ENCODE measurements at places on chromosomes 13 and 19. TPM values are rescaled to one million over a fixed set of nuclear protein-coding genes. Genes with fewer than 3 reads are reported as not detected.

DNA sequence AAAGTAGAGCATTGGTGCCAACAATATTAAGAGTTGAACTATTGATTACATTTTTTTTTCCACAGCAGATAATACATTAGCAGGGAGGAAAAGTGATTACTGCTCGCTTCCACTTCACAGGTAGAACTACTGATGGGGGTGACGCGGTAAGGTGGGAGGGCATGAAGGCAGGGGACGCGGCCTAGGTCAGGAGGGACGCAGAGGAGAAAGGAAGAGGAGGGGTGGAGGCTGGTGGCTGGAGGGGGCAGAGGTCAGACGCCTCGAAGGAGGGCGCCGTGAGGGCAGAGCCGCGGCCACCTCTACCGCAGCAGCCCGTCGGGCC lies 287 bp upstream of the B3GLCT start:
- DNase-seq = no peak

- DNase-seq = no peak
These were observed 823 bp upstream of the ZNF567 start for GRCh38 chr19:36686365-36687213.

- peak; percentile 64 for DNase-seq
These were observed 11.9 kb upstream of the C13orf42 start for GRCh38 chr13:51122868-51123566.

DNA sequence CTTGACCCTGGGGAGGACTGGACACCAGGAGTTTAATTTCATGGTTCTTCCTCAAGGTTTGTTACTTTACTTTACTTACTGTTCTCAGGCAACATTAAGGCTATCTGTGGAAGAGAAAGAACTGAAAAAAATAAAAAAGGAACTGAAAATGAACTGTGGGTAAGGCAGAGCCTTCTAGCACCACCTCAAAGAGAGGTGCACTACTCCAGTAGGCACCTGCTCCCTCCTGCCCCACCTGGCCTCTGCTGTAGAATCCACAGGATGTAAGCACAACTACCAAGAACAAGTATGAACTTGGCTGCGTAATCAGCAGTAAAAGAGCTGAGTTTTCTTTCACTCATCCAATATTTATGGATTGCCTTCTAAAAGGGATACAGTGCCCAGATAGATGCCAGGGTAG lies 12.2 kb downstream of the ZNF112 start:
- no peak for DNase-seq

DNA sequence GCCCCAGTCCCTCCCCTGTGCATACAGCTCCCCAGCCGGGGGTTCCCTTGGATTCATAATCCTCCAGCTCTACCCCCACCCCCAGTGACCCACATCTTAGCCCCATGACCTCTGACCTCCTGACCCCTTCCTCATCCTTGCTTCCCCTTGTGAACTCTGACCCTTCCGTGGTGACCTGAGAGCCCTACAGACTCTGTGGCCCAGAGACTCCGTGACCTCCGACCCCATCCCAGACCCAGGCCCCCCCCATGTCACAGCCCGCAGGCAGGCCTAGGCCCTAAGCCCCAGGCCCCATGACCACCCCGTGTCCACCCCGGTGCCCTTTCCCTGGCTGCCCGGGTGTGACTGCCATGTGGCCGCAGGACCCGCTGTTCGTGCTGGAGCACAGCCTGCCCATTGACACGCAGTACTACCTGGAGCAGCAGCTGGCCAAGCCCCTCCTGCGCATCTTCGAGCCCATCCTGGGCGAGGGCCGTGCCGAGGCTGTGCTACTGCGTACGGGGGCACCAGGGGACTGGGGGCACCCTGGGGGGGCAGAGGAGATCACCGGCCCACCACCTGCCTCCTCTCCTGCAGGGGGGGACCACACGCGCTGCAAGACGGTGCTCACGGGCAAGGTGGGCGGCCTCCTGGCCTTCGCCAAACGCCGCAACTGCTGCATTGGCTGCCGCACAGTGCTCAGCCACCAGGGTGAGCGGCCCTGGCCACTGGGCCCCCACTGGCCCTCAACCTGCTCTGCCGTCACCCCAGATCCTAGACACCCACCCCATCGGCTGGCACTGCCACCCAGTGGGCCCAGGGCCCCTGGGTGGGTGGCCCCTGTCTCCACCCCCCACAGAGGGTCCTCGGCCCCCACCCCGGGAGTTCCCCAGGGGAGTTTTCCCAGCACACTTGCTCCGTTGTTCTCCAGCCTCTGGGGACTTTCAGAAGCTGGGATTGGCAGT lies 2.4 kb upstream of the SPIB start:
- no peak for DNase-seq

DNA sequence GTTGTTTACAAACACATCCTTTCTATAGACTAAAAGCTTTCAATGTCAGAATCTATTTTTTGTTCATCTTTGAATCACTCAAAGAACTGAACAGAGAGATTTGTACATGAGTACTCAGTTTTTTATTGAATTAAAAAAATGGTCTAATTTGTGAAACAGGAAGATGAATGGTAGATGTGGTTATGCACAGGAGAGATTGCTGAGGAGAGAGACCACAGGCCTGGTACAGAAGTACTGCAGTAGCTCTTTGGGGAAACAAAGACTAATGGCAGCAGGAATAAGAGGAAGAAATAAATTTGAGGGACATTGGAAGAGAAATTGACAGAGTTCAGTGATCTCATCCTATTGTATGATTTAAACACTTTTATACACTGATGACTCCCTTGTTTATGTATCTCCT lies 222.0 kb upstream of the ARGLU1 start:
- DNase-seq = no peak

- no peak for DNase-seq
These were observed 360.4 kb downstream of the KLF5 start for GRCh38 chr13:73419186-73419585.

GRCh38 chr19:38734426-38735256 lies 9.6 kb downstream of the CAPN12 start:
- DNase-seq = peak; percentile 65

DNA sequence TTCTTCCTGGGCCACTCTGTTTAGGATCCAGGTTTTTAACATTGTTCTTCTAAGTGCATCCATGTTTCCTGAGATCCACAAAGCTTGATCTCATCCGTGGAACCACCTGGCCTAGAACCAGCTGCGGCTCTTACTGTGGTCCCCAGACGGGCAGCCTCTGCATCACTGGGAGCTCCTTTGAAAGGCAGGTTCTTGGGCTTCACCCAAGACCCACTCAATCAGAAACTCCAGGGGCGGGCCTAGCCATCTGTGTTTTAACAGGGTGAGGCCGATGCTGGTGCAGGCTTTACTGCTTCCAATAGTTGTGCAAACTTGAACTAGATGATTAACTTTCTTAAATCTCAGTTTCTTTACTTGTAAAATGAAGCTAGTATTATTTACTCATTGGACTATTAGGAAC lies 605.7 kb downstream of the FGF9 start:
- no peak for DNase-seq

DNA sequence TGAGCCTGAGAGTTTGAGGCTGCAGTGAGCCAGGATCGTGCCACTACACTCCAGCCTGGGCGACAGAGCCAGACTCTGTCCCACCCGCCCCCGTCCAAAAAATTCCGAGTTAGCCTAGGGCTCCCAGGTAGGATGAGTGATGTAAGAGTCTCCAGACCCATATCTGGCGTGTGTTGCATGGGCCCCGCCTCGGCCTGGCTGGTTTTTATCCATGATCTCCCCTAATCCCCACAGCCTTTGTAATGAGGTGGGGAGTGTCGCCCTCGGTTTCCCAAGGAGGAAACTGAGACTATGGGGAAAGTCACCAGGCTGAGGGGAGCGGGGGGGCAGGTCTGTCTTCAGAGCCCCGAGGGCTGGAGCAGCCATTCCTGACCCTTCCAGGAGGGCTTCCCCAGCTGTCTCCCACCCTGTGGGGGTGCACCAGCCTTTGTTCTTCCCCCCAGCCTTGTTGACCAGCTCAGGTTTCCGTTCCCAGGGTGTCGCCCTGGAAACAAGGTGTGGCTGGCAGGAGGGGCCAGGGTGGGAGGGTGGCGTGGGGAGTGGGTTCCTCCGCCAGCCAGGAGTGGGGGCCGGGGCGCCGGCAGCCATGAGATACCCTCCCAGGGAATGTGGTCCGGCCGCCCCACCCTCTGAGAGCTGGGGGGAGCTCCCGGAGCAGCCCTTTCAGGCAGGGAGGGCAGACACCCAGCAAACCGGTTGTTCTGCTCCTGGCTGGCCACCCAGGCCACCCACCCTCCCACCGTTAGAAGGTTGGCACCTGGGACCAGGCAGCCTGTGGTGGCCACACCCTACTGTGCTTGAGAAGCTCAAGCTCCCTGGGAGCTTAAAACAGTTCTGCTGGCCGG lies 11.5 kb downstream of the MYH14 start:
- DNase-seq = no peak

DNA sequence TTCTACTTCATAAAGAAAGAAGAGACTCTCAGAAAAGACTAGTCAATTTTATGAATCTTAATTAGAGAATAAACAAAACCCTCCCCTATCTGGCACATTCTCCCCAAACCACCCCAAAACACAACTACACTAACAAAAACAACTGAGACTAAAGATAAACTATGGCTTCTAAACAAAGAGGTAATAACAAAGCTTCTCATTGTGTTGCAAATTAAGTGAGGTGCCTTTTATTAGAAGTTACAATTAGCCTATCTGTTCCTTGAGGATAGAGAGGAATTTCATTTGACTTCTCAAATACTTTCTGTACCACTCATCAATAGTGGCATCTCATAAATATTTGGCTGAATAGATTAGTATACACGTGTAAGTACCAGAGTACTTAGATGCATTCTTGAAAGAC lies 1196.2 kb downstream of the PCDH9 start:
- DNase-seq = no peak

GRCh38 chr19:8064911-8065874 lies 12.6 kb downstream of the CCL25 start:
- peak; percentile 70 for DNase-seq

DNA sequence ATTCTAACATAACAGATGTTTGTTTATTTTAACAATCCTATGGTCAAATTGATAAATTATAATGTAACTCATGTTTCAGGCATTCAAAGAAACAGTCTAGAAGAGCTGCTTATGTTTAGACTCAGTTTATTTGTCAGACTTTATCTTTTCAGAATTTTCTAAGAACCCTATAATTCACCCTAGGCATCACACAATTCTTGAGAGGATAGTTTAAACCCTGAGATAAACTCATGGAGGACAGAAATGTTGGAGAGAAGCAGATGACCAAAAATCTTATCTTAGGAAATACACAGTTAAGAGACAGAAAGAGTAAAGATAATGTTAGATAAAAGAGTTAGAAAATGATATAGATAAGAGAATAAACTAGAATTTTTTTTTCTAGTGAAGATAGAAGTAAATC lies 1185.7 kb upstream of the SLC10A2 start:
- no peak for DNase-seq

- DNase-seq = no peak
These were observed 14.4 kb downstream of the ACP7 start for GRCh38 chr19:39098365-39099269.

DNA sequence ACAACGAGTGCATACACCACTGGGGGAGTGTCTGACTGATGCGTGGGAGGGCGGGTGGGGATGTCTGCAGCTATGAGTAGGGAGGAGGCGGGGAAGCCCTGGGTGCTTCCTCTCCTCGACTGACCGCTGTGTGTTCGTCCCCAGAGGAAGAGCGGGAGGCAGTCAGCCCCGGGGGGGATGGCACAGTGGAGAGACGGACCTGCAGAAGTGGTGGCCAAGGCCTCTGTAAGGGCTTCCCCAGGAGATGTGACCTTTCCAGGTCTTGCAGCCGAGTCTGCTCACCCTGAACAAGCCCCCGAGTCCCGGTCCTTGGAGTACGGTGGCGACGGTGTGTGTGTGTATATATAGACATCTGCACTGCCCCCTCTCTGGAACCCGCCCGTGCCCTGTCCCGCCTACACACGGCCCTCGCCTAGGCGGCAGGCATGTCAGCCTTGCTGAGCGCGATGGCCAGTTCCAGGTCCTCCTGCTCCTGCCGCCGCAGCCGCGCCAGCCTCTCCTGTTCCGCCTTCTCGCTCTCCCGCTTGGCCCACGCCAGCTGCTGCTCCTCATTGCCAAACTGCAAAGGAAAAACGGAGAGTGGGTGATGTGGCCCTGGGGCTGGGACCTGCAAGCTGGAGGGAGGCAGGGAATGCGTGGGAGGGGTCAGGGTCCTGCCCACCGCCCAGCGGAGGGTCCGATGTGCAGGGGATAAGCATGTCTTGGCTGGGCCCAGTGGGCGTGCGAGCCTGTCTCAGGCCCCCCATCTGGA lies 30.8 kb downstream of the KLF2 start:
- no peak for DNase-seq

DNA sequence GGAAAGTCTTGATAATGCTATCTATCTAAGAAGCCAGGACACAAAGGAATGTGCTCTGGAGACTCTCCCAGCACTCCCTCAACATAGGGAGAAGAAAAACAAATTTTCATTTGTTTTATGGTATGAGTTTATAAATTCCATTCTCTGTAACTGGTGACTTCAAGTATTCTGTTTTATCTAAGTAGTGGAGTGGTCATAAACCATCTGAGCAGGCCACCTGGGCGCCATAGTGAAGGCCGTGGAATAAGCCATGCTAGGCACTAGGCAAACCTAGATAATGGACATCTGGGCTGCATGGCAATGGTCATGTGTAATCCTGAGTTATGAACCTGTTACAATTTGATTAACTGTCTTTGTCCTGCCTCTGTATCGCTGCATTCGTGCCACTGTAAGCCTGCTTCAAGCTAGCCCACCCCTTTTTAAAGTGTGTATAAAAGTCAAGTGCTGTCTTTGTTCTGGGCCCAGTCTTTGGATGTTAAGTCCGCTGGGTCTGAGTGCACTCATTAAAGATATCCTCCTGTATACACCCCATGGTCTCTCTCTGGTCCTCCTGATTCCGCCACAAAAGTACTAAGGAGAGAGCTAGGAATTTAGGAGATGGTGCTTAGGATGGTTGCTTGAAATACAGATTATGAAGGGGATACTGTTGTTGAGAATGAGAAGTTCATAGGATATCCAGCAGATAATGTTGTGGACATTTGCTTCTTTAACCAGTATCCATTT lies 13.2 kb downstream of the GTF2F2 start:
- DNase-seq = no peak

The KANK2 gene
- total RNA-seq = 1.9 TPM

The PEG3 gene
- total RNA-seq = 0.16 TPM

The LILRA1 gene
- total RNA-seq = not detected

The GFY gene
- total RNA-seq = not detected

The KCNC3 gene
- total RNA-seq = 0.81 TPM

All from activated CD8-positive, alpha-beta T cell treated with anti-CD3 and anti-CD28 coated beads for 36 hours (primary cell).